ENCODE measurements at places on chromosomes 1 and 21.

DNA sequence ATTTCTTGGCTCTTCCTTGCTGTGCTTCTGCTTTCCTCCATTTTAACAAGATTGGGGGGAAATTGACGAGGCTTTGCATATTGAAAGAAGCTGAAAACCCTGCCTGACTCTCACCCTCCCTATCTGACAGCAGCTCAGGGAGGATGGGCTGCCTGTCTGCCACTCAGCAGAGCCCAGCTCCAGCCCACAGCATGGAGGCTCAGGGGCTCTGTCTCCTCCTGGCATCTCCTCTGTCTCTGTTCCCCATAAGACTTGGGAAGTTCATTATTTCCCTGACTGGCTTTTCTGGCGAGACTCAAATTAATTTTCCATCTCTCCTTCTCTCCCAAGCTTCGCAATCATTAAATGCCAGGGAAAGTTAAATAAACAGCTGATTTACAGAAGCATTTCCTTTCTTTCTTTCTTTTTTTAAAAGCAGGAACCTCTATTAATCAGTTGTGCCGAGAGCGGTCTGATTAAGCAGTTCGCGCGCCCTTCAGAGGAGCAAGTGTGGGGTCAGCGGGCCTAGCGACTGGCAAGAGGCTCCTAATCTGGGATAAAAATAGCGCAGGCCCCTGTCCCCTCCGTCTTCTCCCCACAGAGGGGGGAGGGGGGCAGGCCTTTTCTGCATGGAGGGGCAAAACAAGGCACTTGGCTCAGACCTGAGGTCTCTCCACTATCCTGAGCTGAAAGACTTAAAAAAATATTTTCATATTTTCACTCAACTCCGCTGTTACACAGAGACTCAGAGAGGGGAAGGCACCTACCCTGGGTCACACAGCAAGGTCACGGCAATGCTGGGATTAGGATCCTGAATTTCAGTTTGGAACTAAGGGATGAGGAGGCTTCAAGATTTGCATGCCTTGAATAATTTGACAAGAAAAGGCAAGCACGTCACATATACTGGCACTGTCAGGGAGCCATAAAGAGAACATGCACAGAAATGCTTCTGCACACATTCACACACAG lies 170.4 kb downstream of the ACTL8 start:
- no peak for DNase-seq

DNA sequence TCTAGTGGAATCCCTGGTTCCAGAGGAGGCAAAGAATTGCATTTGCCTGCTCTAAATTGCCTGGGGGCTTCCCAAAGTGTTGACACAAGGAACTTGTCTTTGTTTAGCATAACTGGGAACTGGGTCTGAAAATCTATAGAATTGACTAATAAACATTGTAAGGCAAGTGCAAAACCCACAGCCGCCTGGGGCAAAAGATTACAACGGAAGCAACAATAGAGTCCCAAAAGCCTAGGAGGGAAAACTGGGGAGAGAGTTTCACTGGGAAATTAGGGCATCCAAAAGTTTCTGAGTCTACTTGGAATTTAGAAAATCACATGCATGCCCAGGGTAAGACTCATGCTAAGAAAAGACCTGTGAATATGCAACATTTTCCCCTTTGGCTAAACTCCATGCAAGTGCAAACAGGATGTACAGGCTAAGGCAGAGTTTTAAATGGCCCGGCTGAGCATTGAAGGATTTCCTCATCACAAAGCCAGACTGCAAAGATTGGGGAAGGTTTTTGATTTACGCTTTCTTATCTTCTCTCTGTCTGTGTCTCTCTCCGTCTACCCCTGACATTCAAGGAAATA lies 725.3 kb upstream of the NCAM2 start:
- no peak for DNase-seq

GRCh38 chr1:38120552-38121230 lies 74.1 kb upstream of the POU3F1 start:
- DNase-seq, result no peak

DNA sequence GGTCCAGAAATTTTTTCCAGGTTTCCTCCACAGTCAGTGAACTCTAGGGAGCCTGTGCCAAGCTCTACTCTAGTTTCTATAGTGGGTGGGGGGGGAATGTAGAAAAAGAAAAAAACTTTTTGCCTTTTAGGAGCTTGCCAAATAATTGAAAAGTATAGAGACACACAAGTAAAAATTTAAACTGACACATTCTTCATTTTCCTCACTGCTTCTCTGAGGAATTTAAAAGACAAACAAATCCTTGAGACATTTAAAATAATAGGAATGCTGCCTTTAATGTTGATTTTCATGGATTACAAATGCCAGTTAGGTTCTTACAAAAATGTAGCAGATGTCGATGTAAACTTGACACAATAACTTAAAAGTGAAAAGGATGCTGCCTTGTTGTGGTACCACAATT lies 241.9 kb downstream of the DNM3 start:
- DNase-seq, result no peak

- peak; percentile 81 for DNase-seq
Measured at GRCh38 chr1:10692401-10693021, 103.9 kb downstream of the CASZ1 start.

GRCh38 chr1:76668046-76668445 lies 199.2 kb upstream of the ST6GALNAC5 start:
- DNase-seq, result no peak

GRCh38 chr1:184368354-184368753 lies 18.5 kb upstream of the C1orf21 start:
- DNase-seq, result no peak

GRCh38 chr1:7583291-7584096 lies 187.6 kb upstream of the VAMP3 start:
- DNase-seq, result no peak

GRCh38 chr21:30710499-30710898 lies 8.1 kb downstream of the KRTAP21-3 start:
- peak; percentile 48 for DNase-seq
